ENCODE measurements at places on chromosomes 3 and 15.

DNA sequence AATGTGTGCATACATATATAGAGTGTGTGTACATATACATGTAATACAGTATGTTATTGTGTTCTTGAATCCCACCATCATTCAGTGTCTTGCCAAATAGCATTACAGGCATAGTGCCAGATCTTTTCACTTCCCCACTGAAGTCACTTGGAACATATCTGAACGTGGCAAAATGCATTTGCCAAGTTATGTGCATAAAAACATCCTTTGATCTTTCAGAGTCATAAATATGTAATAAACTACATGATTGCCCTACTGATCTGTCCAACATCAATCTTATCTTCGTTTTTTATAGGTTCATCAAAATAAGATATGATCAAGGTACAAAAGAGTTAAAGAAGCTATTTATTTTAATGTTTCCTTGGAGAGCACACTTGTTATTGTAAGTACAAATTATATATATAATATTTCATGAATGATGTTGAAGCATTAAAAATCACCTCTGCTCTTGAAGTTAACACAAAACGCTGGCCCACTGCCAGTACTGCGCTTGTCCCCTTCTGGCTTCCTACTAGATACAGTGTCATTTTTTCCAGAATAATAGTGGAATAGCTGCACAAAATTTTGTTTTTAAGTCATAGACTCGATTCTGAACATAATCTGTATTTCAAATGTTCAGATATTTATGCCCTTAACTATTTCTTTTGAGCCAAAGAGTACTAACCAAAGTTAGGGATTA, 549.5 kb upstream of the ARRDC4 start:
- DNase-seq: no peak

DNA sequence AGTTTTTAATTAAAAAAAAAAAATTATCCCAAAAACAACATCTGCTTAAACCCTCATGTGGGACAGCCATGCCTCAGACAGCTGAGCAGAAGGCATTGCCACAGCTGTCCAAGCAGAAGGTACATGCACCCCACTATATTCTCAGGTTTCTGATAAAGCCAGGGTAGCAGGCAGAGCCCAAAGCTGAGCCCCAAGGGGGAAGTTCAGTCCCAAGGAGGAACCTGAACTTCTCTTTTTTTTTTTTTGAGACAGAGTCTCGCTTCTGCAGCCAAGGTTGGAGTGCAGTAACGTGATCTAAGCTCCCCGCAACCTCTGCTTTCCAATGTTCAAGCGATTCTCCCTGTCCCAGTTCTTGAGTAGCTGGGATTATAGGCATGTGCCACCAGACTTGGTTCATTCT, 33.2 kb downstream of the MKRN2 start:
- no peak for DNase-seq

DNA sequence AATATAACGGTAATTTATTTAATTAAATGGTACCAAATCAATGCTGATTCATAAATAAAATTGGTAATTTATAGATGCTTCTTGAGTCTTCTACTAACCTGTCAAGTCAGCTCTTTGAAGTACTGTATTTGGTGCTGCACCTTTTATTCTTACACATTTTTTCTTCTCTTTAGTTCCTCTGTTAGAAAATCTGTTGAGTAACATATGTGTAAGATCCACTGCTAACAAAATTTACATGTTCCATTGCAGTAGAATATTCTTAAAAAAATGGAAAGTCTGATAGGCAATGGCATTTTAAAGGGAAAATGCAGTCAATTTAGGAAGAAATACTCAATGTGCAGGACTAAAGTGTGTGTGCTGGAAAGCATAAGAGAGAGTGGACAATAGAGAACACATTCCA, 936.6 kb downstream of the ZPLD1 start:
- DNase-seq: no peak

DNA sequence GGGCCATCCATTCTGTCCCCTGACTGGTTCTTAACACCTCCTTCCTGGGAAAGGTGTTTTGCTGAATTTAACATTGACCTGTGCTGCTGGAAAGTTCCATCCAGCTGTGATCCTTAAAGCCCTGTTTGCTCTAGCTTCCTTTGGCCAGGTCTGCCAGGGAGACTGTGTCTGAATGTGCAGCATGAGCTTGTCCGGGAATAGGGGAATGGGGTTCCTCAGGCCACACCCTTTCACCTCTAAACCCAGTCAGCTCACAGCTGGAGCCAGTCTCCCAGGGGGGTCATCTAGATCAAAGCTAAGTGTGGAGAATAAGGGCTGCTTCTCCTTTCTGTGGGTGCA, 174.3 kb downstream of the CHDH start:
- no peak for DNase-seq

- DNase-seq: no peak
Measured at GRCh38 chr15:67809441-67809840, 15.9 kb upstream of the SKOR1 start.

DNA sequence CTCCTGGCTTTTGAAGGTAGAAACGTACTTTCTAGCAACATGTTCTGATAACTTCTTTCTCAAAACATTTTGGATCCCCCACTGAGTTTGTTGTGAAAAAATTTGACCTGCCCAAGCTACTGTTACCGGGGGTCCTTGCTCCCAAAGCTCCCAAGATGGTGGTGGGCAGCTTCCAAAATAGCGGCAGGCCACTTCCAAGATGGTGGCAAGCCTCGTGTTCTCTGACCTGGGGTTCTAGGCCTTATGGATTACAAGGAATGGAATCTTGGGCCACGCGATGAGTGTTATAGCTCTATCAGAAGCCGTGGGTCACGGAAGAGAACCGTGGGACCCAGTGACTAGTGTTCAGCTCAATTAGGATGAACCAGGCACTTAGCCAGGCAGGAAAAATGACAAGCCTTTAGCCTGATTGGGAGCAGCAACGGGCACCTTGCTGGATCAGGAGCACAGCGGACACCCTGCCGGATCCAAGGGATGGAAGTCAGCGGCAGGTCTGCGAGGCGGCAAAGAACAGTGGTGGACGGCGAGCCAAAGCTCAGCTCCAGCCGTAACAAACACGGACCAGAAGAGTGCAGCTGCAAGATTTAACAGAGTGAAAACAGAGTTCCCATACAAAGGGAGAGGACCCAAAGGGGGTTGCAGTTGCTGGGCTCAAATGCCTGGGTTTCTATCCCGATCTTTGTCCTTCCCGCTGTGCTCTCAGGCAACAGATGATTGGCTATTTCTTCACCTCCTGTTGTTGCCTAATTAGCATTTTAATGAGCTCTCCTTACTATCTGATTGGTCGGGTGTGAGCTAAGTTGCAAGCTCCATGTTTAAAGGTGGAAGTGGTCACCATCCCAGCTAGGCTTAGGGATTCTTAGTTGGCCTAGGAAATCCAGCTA, 133.3 kb downstream of the WDR72 start:
- no peak for DNase-seq

DNA sequence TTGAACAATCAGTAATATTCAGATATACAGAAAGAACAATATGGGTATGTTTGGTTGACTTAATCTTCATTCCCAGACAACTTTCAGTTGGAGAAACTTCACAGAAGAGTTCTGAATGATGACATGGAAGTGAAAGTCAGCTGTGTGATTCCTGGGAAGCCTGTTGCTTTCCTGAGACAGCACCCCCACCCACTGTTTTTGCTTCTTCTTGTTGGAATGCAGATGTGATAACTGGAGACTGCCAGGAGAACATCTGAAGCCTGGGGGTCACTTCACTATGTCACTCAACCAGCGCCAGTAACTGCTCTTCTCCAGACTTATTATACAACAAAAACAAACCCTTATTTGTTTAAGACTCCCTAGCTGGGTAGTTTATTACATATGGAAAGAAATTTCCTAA, 599.4 kb downstream of the ZIC1 start:
- no peak for DNase-seq

DNA sequence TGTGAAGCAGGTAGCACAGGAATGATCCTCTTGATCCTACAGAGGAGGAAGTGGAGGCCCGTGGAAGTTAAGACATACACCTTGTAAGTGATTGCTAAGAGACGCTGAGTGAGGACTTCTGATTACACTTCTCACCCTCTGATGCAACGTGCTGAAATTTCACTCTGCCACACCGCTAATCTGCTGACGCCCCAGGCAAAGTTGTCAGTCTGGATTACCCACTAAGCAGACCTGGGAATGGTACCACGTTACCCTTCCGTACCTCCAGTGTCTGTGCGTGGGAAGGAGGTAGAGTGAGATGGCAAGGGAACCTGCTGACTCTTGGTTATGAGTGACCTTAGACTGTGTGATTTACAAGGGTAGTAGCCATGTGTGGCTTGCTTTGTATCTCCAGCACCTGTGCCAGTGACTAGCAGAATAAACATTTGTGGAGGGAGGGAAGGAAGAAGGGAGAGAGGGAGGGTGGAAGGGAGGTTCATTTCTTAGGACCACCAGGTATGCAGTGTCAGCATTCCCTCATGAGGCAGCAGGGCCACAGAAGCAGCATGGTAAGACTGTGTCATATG, 115.0 kb downstream of the ALDH1A2 start:
- DNase-seq: no peak

GRCh38 chr3:141849056-141849815, 27.2 kb upstream of the ATP1B3 start:
- DNase-seq: no peak

- DNase-seq: no peak
Measured at GRCh38 chr15:52154896-52155865, 36.0 kb downstream of the GNB5 start.

GRCh38 chr3:174821477-174821876, 37.7 kb upstream of the NAALADL2 start:
- no peak for DNase-seq

GRCh38 chr3:66441129-66441528, 59.7 kb downstream of the LRIG1 start:
- DNase-seq: no peak

DNA sequence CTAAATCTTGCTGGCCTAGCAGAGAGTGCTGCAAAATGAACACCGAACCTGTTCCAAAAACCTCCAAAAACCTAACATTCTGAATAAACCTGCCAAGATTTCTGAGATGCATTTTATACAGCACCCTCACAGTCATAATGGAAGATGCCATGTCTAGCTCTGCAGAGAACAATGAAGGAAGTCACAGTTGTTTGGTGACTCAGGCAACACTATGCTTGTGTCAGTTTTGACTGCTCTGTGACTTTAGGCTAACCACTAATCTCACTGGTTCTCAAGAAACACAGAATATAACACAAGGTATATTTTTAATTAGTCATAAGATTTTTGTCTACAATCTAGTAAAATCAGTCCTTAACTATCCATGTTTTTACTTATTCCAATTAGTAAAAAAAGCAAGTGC, 606.6 kb downstream of the TBL1XR1 start:
- no peak for DNase-seq

DNA sequence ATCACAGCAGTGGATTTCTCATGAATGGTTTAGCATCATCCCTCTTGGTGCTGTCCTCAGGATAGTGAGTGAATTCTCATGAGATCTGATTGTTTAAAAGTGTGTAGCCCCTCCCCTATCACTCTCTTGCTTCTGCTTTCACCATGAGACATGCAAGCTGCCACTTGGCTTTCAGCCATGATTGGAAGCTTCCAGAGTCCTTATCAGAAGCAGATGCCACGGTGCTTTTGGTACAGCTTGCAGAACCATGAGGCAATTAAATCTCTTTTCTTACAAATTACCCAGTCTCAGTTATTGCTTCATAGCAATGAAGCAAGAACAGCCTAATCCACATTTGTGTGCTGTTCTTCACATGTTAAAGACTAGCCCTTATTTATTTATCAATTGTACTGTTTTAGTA, 495.2 kb upstream of the EPHA6 start:
- DNase-seq: no peak
